Activated T-helper 1 cell treated with anti-CD3 and anti-CD28 coated beads, Interleukin-12 subunit alpha, Interleukin-12 subunit beta, Interleukin-2, Interleukin-4 antibody, amounts not matched to agents 30 ng/mL and 10 ng/mL and 1 ng/mL, durations not matched to agents 14 hours and 24 hours and 36 hours (primary cell): ENCODE measurements at places on chromosomes 16 and 17. TPM values are rescaled to one million over a fixed set of nuclear protein-coding genes. Genes with fewer than 3 reads are reported as not detected.

DNA sequence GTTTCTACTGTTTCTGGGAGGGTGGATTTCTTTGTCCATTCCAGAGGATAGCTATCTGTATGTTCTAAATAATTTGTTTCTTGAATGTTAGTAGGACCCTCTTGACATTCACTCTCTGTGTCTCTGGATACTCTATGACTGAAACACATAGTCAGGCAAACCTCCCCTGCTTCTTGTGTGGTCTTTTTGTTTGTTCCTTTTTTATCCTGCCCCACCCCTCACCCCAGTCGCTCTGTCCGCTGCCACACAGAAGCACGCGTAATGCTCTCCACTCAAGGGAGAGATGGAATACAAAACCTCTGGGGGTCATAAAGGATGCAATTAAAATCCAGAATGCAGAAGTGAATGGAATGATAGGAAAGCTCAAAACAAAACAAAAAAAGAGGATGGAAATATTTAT, 253.1 kb downstream of the RBFOX1 start:
- no peak for DNase-seq

GRCh38 chr16:26830428-26831127, 236.1 kb upstream of the C16orf82 start:
- DNase-seq: no peak

GRCh38 chr16:11392041-11392581, 46.9 kb downstream of the RMI2 start:
- DNase-seq: no peak

DNA sequence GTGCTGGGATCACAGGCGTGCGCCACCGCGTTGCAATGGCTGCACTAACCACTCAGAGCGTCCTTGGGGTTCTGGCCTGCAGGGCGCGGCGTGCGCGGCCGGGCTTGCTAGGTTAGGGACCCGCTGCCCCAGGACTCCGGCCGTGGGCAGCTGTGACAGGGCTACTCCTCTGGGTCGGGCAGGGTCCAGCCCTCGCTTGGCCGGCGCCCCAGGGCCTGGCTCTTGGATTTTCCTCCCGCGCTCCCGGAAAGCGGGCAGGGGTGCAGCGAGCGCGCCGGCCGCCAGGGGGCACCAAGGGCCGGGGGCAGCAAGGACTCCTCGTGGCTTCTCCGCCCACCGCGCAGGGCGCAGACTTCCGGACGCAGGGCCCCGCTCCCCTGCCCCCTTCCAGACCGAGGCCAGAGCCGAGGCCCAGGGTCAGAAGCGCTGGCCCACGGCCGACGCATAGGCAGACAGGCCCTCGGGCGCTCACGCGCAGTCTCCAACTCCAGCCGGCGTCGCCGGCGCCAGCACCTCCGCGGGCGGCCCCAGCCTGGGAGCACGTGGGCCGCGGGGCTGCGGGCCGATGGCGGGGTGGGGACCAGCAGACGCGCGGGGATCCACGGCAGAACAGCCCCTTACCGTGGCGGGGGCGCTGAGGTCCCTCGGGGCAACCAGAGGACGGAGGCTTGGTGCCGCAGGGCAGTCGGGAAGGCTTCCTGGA, 355 bp downstream of the TLE7 start:
- DNase-seq: no peak

Gene ABCA8
- not detected in 2 replicates for total RNA-seq

Gene ZNF750
- total RNA-seq: not detected in 2 replicates

Gene TBC1D3I
- 0.36 and 1.7 TPM in 2 replicates for total RNA-seq

Gene TRPV3
- total RNA-seq: 0.26 and 0.51 TPM in 2 replicates

Gene CDR2L
- total RNA-seq: 1.1 and 1.3 TPM in 2 replicates
